ENCODE measurements at places on chromosomes 1 and 21.
A peak's percentile ranks its signal among the peaks of the same experiment; 100 is the strongest.

DNA sequence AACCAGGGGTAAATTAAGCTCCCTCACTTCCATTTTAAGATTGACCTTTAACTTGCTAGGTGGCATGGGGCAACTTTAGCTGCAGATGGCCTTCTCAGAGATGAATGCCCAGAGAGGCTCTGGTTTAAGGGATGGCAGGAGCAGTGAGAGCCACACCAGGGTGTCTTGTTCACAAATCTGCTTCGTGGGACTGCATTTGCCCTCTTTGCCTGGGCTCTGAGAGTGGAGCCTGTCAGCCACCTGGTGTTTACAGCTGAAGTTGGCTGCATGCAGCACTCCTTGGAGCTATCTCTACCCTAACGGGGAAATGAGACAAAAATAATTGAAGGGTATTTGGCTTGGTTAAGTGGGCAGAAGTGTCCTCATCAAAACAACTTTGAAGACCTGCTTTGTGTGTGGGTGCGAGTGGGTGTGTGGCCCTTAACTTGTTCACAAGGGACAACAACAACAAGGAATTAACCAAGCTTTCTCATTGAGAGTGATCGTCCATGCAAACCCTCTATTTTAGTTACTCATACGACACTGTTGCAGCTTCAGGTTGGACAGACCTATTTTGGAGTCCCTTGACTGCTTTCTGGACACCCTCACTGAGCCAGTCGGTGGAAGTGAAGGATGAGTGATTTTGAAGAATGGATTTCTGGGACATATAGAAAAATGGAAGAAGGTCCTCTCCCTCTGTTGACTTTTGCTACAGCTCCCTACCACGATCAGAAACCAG lies 29.8 kb downstream of the PGM1 start:
- DNase-seq = peak; percentile 52

DNA sequence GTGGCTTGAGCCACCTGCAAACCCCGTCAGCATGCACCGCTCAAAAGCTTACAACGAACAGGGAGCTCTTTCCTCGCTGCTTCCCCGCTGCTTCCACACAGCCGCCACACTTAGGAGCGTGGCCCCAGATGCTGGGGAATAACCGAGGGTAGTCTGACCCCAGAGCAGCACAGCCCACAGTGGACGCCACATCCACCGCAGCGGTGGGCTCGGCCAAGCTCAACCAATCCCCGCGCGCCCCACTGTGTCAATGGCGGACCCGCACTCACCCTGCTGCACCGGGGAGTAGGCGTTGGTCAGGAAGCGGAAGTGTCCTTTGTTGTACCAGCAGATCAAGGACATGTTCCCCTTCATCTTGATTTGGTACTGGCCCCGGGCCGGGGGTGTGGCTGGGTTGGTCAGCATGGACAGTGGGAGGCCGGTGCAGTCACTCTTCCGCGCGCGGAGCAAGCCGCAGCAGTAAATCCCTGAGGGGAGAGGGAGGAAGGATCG lies 93.5 kb downstream of the PGBD5 start:
- DNase-seq = no peak

- no peak for DNase-seq
Observed at GRCh38 chr1:65009724-65010420, 43.5 kb upstream of the JAK1 start.

- DNase-seq = no peak
Observed at GRCh38 chr1:10759413-10760200, 36.8 kb downstream of the CASZ1 start.

- DNase-seq = no peak
Observed at GRCh38 chr1:77405186-77405585, 123.4 kb downstream of the AK5 start.

GRCh38 chr1:204443871-204444581 lies 32.4 kb upstream of the PPP1R15B start:
- DNase-seq = no peak

- no peak for DNase-seq
Observed at GRCh38 chr1:245395680-245396079, 240.9 kb downstream of the KIF26B start.

DNA sequence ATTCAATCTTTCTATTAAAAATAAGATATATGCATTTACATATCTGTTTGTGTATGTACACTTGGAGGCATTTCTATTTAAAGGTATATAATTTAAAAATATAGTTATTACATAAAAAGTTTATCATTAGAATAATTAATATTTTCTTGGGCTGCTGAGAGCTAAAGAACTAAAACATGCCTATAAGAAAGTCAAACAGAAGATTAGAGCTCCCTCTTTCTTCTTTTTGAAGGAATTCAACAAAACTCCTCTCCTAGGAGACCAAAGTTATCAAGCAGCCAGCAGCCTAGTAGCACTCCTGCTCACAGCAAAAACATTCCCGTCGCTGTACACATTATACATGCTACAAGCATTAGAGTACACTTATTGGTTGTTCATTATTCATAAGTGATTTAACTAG lies 216.4 kb downstream of the VAV3 start:
- peak; percentile 18 for DNase-seq

DNA sequence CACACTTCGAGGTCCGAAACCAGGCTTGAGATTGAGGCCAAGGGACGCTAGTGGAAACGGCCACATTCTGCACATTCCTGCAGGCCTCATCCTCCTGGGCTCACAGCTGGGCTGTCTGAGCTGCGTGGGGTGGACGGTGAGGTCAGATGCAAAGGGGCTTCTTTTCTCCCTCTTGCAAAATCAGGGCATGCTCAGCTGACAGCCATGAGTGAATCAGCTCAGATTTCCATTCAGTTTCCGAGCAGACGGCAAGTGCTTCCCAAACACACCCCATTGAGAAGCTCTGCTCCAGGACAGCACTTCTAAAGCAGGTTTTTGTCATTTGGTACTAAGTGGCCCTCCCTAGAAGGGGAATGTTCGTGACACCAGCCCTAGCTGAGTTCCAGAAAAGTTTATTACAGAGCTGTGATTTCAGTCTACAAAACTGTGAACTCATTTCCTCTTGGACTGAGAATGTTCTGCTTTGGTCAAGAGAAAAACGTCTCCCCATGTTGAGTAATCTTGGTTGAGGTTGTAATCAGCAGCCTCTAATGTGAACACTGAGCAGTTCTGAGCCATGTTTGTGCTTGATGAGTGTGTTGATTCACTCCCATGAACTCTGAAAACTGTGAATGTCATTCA lies 10.0 kb downstream of the PDPN start:
- no peak for DNase-seq

DNA sequence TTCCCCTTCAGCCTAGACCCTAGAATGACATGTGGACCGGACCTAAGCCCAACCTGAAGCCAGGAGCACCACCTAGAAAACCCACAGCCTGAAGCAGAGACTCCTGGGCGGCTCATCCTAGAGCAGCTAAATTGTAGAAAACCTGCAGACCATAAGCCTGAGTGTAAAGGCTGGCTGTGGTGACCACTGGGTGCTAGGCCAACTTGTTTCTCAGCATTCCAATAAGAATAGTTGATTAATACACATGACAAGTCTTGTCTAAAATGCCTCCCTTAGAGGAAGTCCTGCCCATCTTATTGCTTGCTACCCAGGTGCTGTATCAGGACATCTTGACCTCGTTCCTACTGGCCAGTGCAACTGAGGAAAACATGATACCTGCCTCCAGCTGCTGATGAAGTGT lies 23.3 kb upstream of the CASQ2 start:
- no peak for DNase-seq

- DNase-seq = peak; percentile 82
Observed at GRCh38 chr21:40049931-40050290, 182.7 kb downstream of the PCP4 start.

GRCh38 chr1:108316545-108316944 lies 72.7 kb upstream of the NBPF4 start:
- no peak for DNase-seq

DNA sequence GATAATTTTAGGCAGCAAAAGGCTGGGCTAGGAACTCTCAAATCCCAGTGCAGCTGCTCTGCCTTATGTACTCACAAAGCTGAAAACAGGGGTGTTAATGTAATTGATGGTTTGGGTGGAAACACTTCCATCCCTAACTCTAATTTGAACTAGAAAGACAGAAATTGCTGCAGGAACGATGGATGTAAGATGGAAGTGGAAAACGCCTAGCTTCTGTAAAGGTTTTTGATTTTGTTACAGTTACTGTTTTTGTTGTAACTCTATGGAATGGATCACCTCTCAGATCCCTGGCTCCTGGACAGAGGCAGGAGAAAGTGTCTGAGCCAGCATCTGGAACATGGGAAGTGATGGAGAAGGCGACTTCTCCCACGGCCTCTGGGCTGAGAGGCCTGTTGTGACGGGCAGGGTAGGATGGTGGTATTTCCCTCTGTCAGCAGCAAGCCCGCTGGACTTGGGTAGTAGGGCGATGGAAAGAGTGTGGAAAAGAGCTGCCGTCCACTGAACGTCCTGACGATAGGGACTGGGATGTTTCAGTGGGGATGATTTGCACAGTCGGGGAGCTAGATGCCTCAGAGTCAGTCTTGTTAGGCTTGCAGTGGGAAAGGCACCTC lies 1.6 kb downstream of the TRAF5 start:
- no peak for DNase-seq

DNA sequence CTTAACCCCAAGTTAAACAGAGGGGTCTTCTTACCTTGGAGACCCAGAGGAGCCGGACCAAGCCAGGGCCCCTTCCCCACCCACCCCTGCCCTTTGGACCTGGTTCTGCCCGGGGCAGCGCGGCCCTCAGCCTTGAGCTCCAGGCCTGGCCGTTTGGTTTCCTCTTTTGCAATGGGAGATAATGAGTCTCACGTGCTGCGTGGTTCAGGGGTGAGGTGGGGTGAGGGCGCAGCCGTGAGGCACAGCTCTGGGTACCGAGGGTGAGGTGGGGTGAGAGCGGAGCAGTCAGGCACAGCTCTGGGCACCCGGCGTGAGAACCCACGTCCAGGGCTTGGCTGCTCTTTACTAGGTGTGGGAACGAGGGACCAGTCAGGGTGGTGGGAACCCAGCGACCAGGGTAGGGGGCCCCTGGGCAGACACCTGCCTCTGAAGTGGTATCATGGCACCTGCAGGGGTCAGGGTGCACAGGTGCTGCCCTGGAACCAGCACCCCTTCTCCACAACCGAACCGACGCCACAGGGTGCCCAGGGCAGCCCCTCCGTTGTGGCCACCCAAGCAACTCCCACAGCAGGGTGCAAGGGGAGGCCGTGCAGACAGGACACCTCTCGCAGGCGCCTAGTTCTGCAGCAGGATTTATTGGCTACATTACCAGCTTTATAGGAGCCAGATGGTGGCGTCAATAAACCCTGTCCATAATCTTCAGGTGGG lies 182.2 kb downstream of the PRDM16 start:
- DNase-seq = no peak

DNA sequence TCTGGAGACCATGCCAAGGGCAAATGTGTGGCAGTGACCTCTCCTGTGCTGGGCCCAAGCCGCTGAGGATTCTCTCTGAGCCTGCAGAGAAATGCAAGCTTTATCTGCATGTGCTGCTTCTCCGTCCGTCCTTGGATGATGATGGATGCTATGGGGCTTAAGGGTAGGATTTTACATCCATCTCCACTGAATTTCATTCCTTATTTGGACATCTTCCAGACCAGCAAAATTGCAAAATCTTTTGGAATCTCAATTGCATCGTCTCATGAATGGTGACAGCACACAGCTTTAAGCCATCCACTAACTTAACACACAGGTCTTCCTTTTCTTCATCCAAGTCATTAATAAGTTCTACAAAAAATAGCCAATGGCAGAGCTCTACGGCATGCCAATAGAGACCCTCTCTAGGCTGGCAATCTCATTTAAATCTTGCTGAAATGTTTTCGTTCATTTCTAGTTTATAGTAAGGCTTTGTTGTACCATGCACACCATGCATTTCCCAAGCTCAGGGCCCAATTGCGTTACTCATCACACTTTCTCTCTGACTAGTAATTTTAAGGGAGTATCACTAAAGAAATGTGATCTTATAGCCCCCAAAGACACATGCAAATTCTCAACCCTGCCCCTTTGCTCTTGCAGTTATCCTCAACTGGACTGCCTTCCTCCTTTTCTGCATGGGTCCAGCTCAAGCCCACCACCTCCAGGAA lies 11.1 kb downstream of the BATF3 start:
- no peak for DNase-seq

DNA sequence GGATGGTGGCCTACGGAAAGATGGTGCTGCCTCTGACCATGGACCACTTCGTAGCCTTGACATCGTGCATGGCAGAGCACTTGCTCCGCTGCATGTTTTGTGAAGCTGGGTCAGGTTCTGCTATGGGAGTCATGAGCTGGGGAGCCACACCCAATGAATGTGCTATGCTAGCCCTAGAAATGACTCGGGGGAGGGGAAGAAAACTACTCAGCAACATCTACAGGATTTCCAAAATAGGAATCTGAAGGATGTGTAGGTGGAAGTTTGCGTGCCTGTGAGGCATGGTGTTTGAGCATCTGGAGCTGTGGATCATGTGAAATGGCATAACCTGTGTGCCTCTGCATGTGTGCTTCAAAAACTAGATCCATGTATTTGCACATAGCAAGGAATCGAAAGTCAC lies 247.3 kb downstream of the CACNA1E start:
- no peak for DNase-seq

GRCh38 chr1:224789311-224789710 lies 140.2 kb upstream of the DNAH14 start:
- DNase-seq = no peak

DNA sequence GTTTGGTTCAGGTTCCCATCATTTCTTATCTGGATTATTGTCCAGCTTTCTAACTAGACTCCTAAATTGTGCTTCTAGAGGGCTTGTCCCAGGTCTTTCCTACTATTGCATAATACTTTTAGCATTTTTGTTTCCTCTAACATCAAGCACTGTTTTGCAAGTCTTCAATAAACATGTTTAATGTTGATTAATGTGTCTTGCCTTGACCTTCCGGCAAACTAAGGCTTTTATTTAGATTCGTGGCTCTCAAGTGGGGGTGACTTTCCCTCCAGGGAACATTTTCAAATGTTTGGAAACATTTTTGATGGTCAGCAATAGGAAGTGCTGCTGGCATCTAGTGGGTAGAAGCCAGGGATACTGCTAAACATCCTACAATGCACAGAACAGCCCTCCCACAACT lies 90.7 kb downstream of the RPE65 start:
- DNase-seq = no peak

DNA sequence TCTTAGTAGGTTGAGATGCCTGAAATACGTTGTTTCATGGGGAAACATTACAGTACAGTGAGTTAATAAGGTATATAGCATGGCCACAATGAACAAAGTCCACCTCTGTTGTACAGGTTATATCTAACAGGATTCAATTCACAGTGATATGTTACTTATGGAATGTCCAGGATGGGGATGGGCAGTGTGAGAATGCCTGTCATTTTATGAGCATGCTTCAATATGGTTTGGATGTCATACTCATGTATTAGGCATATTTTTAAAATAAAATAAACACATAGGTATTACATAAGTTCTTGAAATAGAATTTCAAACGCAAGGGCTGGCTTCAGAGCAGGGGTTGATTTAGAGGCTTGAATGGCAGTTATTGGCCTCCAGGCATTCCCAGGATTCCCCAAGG lies 6.1 kb upstream of the PHLDA3 start:
- DNase-seq = no peak

GRCh38 chr1:53198241-53198651 lies 1.6 kb downstream of the CPT2 start:
- no peak for DNase-seq

DNA sequence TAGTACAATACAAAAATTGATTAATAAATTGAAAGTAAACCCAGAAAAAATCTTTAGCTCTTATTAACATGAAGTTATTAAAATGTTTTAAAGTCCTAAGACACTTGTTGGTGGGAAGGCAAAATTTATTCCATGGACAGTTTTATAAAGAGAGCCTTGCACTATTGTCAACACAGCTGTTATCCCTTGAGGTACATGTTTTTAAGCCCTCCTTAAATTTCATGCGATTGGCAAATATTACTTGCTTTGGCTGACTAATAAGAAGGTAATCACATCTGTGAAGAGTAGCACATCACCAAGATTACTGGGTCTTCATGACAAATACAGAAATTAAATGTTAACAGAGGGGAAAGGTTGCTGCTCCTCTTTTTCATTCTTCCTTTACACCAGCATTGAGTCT lies 611.1 kb downstream of the BRINP3 start:
- no peak for DNase-seq

All from NCI-H345 (cell line).